ENCODE measurements at places on chromosomes 13 and 19. TPM values are rescaled to one million over a fixed set of nuclear protein-coding genes. Genes with fewer than 3 reads are reported as not detected.

Gene PHLDB3
- 51.2 TPM for total RNA-seq

Gene C19orf25
- 90.0 TPM for total RNA-seq

Gene APOC4
- total RNA-seq, result not detected

Gene LENG9
- total RNA-seq, result 20.6 TPM

Gene IFNL1
- total RNA-seq, result not detected

Gene LGALS14
- total RNA-seq, result not detected

Gene OR1M1
- not detected for total RNA-seq

Gene OR7D2
- not detected for total RNA-seq

Gene SPC24
- total RNA-seq, result 74.7 TPM

Gene GRIN2D
- 5.4 TPM for total RNA-seq

- DNase-seq, result no peak
Measured at GRCh38 chr13:38662362-38662761, 24.5 kb upstream of the FREM2 start.

DNA sequence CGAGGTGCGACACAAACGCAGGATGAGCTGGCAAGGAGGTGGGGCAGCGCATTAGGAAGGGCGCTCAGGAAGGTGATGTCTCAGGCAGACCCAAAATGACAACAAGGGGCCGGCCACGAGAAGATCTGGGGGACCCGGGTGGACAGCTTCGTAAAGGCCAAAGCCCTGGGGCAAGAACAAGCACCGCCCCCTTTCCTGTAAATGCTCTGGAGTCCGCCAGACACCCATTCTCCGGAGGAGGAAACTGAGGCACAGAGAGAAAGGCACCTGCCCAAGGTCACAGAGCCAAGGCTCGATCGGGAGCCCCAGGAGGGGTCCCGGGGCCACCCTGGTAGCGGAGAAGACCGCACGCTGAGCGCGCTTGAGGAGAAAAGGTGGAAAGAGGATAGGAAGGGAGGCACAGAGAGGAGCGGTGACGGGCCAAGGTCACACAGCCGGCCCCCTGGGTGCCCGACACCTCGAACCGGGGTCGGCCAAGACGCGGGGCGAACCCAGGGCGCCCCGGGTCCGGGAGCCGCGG lies 571 bp downstream of the SAFB2 start:
- DNase-seq, result peak; percentile 8

DNA sequence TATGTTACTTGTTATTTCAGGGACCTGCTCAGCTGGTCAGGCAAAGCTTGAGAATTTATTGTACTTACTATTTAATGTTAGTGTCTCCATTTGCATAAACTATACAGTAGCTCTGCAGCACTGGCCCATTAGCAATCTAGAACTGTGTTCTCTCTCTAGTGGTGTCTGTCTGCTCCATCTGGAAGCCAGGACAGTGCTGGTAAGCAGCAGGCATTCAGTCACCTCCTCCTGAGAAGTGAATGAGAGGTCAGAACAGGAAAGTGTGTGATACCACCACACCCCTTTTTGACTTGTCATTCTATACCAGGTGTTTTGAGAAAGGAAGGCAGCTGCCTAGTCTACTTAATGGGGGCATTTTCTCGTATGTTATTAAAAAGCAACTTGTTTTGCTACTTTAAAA lies 3.9 kb downstream of the COG3 start:
- DNase-seq, result no peak

- no peak for DNase-seq
Measured at GRCh38 chr19:6272913-6273600, 6.7 kb downstream of the MLLT1 start.

GRCh38 chr13:21882766-21883165 lies 211.9 kb downstream of the FGF9 start:
- no peak for DNase-seq

DNA sequence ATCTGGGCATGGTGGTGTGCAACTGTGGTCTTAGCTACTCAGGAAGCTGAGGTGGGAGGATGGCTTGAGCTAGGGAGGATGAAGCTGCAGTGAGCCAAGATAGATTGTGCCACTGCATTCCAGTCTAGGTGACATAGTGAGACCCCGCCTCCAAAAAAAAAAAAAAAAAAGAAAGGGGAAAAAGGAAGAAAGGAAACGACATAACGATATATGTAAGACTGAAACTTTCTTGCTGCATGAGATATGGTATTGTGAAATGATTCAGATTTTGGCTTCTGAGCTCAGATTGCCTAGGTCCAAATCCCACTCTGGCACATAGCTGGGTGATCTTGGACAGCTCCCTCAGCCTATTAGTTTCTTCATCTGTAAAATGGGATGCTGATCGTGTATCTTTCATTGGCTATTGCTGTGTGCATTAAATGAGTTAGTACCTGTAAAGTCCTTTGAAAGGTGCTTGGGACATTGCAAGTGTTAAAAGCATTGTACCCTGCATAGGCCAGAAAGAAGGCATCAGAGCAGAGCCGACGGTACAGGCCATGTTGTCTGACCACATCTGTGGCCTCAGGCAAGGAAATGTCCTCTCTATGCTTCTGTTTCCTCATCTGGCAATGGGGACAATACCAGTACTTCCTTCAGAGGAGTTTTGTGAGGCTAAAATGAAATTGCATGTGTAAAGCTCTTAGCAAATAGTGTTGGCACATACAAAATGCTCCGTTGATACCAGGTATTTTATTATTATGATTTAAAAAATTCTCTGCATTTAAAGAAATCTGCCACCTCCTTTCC lies 32.6 kb upstream of the SLC46A3 start:
- no peak for DNase-seq

DNA sequence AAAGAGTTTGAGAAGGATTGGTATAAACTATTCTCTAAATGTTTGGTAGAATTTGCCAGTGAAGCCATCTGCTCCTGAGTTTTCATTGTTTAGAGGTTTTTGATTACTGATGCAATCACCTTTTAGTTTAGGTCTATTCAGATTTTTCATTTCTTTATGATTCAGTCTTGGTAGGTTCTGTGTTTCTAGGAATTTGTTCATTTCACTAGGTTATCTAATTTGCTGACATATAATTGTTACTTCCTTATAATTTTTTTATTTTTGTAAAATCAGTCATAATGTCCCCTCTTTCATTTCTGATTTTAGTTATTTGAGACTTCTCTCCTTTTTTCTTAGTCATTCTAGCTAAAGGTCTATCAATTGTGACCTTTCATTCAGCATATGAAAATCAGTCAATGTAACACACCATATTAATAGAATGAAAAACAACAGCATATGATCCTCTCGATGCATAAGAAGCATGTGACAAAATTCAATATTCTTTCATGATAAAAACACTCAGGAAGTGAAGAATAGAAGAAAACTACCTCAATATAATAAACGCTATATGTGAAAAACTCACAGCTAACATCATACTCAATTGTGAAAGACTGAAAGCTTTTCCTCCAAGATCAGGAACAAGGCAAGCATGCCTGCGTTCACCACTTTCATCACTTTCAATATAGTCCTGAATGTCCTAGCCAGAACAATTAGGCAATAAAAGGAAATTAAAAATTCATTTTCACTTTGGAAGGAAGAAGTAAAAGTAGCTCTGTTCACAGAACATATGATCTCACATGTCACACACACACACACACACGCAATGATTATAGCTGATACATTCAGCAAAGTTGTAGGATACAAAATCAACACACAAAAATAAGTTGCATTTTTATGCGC lies 149.1 kb downstream of the COG6 start:
- no peak for DNase-seq

- DNase-seq, result peak; percentile 75
Measured at GRCh38 chr19:55305491-55305890, 19.6 kb downstream of the TMEM150B start.

GRCh38 chr13:80901111-80901510 lies 560.2 kb upstream of the SPRY2 start:
- peak; percentile 63 for DNase-seq

DNA sequence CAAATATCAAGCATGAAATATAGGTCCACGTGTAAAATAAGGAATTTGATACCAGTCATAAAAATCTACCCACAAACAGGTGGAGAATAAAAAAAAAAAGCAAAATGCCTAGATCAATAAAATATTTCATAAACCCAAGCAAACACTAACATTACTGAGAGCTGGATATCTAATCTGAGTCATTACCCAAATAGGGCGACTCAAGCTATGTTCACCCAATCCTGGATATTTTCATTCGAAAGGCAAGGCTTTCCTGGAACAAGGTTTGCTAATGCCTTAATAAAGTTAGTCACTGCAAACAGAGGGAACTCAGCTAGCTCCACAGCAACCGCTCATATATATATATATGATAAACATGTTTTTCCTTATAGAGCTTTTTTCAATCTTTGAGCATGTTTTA lies 33.5 kb upstream of the TM9SF2 start:
- no peak for DNase-seq

DNA sequence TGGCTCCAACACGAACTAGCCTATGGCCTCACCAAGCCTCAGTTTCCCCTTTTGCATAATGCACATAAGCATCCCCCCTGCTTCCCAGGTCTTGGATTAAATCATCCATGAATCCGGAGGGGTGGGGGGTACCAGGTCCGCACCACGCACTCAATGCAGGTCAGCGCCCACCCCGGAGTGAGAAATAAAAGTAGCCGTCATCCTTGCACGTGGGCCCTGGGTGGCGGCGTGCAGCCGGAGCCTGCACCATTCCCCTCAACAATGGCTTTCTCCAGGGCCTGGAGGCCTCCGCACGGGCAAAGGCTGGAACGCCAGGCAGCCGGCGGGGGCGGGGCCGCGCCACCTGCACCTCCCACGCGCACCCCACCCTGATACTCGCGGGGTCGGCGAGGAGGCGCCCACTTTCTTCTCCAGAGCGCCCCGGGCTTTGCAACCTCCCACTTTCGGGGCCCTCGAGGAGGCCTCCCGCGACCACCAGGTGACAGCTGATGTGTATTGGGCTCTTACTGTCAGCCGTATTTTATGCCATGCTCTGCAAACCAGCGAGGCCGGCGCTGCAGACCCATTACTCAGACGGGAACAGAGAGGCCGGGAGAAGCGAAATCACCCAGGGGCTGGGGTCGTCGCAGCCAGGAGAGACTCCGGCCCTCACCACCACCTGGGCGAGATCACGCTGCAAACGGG lies 767 bp upstream of the GADD45B start:
- DNase-seq, result peak; percentile 54

DNA sequence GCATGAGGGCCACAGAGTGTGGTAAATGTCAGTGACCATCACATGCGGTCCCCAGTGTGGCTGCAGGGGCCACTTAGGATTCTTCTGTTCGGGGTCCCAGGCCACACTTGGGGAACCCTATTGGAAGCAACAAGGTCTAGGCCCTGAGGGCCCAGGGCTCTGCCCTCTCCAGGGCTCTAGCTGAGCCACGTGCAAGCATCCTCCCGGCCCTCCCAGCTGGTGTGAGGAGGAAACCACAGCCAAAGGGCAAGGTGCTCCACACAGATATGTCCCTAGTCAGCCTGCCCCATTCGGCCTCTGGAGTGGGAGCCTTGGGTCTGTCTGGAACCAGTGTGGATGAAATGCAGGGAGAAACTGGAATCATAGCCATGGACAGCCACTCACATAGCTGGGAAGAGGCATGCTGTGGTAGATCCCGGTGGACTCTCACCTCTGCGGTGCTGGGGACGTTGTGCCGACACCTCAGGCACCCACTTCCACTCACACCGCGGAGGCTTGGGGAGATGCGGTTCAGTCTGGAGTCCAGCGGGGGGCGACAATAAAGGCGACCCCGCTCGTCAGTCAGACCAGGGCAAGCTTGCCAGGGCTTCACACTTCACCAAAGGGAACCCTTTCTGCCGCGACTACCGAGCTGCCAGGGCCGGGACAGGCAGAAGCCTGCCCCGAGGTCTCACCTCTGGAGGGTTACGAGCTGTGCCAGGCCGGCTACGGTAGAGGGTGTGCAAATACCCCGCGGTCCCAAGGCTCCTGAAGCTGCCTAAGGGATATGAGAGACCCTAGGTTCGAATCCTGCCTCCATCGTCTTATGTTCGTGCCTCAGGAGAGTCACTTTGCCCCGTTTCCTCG lies 4.3 kb upstream of the ZNF497 start:
- DNase-seq, result no peak

- DNase-seq, result no peak
Measured at GRCh38 chr19:42088471-42089190, 12.7 kb downstream of the ZNF574 start.

- DNase-seq, result no peak
Measured at GRCh38 chr19:39512988-39513387, 2.0 kb upstream of the SELENOV start.

GRCh38 chr19:7772752-7773291 lies 9.8 kb downstream of the CLEC4M start:
- DNase-seq, result no peak

DNA sequence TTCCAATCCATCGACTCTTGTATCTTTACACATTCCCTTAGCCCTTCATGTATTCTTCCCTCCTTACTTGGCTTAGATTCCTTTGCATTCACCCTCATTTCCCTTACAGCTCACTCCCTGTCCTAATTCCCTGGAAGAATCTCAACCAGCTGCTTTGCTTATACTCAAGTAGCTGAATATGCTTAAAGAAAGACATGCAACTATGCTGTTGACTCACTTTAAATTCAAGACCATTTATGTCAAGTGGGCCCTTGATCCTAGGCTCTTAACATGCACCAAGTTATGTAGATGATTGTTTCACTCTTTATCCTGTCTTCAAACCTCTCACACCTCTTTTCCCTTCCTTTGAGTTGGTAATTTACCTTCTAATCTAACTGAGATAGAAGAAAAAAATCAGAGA lies 7.4 kb downstream of the CCDC122 start:
- no peak for DNase-seq

GRCh38 chr13:23637829-23638228 lies 67.6 kb downstream of the TNFRSF19 start:
- DNase-seq, result no peak

DNA sequence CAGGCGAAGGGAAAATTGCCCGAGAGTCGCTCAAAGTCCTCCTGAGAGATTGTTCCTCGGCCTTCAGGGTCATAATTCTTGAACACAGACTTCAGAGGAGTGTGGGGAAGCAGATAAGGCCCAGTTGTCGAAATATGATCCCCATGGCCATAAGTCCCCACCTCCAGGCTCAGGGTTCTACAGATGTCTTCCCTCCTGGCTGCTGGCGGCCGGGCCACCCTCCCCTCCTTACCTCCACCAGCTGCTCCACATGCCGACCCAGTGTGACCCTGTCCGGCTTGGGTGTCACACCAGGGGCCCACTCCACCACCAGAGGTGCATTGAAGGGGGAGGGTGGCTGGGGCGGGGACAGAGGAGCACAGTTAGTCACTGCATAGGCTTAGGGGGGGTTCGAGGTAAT lies 10.1 kb downstream of the FAM98C start:
- DNase-seq, result no peak

DNA sequence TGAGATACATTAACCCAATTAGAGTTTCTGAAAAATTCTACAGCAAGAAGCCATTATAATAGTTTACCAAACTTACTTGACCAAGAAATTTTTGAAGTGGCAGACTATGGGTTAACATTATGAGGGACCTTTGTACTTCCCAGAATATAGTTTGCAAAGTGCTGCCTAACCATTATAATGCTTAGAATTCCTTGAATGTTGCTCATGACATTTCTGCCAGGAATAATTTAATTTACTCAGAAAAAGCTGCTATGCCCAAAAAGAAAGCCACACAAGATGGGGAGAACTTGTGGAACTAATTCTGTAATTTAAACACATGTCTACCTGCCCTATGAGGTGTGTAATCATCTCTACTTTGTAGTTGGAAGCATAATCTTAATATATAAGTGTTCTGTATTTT lies 58.1 kb upstream of the MYCBP2 start:
- DNase-seq, result no peak

- DNase-seq, result no peak
Measured at GRCh38 chr19:7641290-7642276, 4.7 kb downstream of the STXBP2 start.

Data from G401 (cell line).